H1 (cell line): ENCODE measurements at places on chromosomes 7 and 10.
A peak's percentile ranks its signal among the peaks of the same experiment; 100 is the strongest.

- H3K4me3 ChIP-seq: no peak overlapping the region
- H3K4me1 ChIP-seq: peaks cover 3% of the 10 kb centered on the region; the same call in 1 of the 2 replicates
- H3K36me3 ChIP-seq: no peaks in the 10 kb centered on the region
- H3K27me3 ChIP-seq: peaks cover 5% of the 10 kb centered on the region
- peak; percentile 89 for DNase-seq
Observed at GRCh38 chr10:33330543-33331378, 3.7 kb downstream of the NRP1 start.

- DNase-seq: no peak
- no peaks in the 10 kb centered on the region for H3K27me3 ChIP-seq
- no peaks in the 10 kb centered on the region for H3K4me1 ChIP-seq
- H3K4me3 ChIP-seq: no peak overlapping the region
- H3K36me3 ChIP-seq: no peaks in the 10 kb centered on the region
Observed at GRCh38 chr7:26912933-26913536, 48.6 kb upstream of the SKAP2 start.

GRCh38 chr7:134946260-134946659, 40.0 kb upstream of the AGBL3 start:
- peaks cover 3% of the 10 kb centered on the region; the same call in 1 of the 2 replicates for H3K36me3 ChIP-seq
- DNase-seq: no peak
- H3K4me1 ChIP-seq: no peaks in the 10 kb centered on the region
- H3K27me3 ChIP-seq: peaks cover 1% of the 10 kb centered on the region

DNA sequence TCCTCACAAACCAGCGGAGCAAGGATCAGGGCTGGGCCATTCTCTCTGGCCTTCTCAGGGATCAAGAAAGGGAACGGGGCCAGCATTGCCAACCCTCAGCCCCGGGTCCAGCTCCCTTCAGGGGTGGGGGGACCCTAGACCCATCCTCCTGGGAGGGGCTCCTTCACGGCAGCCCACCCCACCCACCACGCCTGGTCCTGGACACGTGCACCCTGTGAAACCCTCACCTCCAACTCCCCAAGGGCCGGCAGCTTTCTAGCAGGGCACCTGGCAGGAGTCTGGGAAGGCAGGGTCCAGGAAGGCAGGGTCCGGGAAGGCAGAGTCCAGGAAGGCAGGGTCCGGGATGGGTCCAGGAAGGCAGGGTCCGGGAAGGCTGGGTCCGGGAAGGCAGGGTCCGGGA, 46.6 kb upstream of the ADGRA1 start:
- no peak overlapping the region for H3K27ac ChIP-seq
- H3K36me3 ChIP-seq: no peaks in the 10 kb centered on the region
- no peak overlapping the region for H3K4me3 ChIP-seq
- no peaks in the 10 kb centered on the region for H3K27me3 ChIP-seq
- no peak for DNase-seq

- peaks cover 12% of the 10 kb centered on the region for H3K4me1 ChIP-seq
- peaks cover 29% of the 10 kb centered on the region for H3K27me3 ChIP-seq
- no peak for DNase-seq
- no peak overlapping the region for H3K27ac ChIP-seq
- no peaks in the 10 kb centered on the region; the same call in 1 of the 2 replicates for H3K36me3 ChIP-seq
Observed at GRCh38 chr7:44103566-44103922, 601 bp upstream of the AEBP1 start.

- H3K4me3 ChIP-seq: no peak overlapping the region
- no peak overlapping the region for H3K27ac ChIP-seq
- no peaks in the 10 kb centered on the region for H3K4me1 ChIP-seq
- H3K27me3 ChIP-seq: no peaks in the 10 kb centered on the region
Observed at GRCh38 chr10:26494018-26494417, 55.9 kb downstream of the APBB1IP start.

DNA sequence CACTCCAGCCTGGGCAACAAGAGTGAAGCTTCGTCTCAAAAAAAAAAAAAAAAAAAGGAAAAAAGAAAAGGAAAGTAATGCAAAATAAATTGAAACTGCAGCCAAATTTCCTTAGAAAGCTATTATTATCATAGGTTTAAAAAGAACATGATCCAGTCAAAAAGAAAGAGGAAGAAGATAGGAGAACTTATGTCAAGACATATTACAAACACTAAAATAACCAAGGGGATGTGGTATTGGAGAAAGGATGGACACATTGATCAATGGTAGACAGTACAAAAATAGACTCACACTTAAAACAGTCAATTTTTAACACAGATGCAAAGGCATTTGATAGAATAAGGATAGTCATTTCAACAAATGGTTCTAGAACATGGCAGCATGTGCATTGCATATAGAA, 27.3 kb upstream of the PFKP start:
- no peaks in the 10 kb centered on the region for H3K36me3 ChIP-seq
- no peak for DNase-seq
- H3K4me1 ChIP-seq: peaks cover under 1% of the 10 kb centered on the region; the same call in 1 of the 2 replicates
- H3K27me3 ChIP-seq: no peaks in the 10 kb centered on the region

DNA sequence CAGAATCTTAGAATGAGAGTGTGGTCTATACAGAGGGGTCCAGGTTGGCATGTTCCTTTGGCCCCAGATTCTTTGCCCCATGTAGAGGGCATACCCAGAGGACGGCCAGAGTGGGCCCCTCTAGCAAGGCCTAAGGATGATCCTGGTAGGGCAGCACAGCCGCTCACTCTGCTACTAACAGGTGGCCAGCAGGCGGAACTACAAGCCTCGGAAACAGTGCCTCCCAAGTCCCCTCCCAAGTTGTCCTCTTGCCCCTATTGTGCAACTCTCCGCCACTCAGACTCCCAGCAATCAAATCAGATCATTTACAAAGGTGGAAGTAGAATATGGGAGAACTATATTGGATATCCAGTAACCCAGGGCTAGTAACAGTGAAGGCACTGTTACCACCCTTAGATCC, 107.4 kb downstream of the STRA8 start:
- no peaks in the 10 kb centered on the region for H3K4me1 ChIP-seq
- no peaks in the 10 kb centered on the region for H3K36me3 ChIP-seq
- H3K4me3 ChIP-seq: no peak overlapping the region

- no peaks in the 10 kb centered on the region for H3K4me1 ChIP-seq
- DNase-seq: no peak
- no peaks in the 10 kb centered on the region for H3K36me3 ChIP-seq
- no peak overlapping the region for H3K4me3 ChIP-seq
- H3K27me3 ChIP-seq: no peaks in the 10 kb centered on the region
Observed at GRCh38 chr10:132355297-132355696, 23.3 kb downstream of the LRRC27 start.

- H3K27me3 ChIP-seq: no peaks in the 10 kb centered on the region
- H3K27ac ChIP-seq: no peak overlapping the region
- H3K4me3 ChIP-seq: no peak overlapping the region
- H3K4me1 ChIP-seq: no peaks in the 10 kb centered on the region
Observed at GRCh38 chr7:20597339-20597738, 18.1 kb upstream of the ABCB5 start.

DNA sequence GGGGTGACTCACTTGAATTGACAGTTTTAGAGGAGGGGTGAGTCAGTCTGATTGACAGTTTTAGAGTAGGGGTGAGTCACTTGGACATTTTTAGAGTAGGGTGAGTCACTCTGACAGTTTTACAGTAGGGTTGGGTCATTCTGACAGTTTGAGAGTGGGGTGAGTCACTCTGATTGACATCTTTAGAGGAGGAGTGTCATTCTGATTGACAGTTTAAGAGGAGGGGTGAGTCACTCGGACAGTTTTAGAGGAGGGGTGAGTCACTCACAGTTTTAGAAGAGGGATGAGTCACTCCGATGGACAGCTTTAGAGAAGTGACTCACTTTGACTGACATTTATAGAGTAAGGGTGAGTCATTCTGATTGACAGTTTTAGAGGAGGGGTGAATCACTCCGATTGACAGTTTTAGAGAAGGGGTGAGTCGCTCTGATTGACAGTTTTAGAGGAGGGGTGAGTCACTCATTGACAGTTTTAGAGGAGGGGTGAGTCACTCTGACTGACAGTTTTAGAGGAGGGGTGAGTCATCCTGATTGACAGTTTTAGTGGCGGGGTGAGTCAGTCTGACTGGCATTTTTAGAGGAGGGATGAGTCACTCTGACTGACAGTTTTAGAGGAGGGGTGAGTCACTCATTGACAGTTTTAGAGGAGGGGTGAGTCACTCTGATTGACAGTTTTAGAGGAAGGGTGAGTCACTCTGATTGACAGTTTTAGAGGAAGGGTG, 595.9 kb downstream of the DNAJB6 start:
- H3K36me3 ChIP-seq: no peaks in the 10 kb centered on the region
- H3K4me1 ChIP-seq: peaks cover 4% of the 10 kb centered on the region
- no peak for DNase-seq
- no peak overlapping the region for H3K27ac ChIP-seq
- H3K4me3 ChIP-seq: no peak overlapping the region

GRCh38 chr10:42940487-42941294, 136.2 kb upstream of the RET start:
- H3K27me3 ChIP-seq: no peaks in the 10 kb centered on the region
- H3K27ac ChIP-seq: no peak overlapping the region
- no peak for DNase-seq
- H3K4me3 ChIP-seq: no peak overlapping the region
- no peaks in the 10 kb centered on the region for H3K4me1 ChIP-seq

- no peak for DNase-seq
- no peaks in the 10 kb centered on the region for H3K36me3 ChIP-seq
- no peak overlapping the region for H3K27ac ChIP-seq
- no peak overlapping the region for H3K4me3 ChIP-seq
- no peaks in the 10 kb centered on the region for H3K27me3 ChIP-seq
Observed at GRCh38 chr10:132697578-132698200, 88.3 kb downstream of the NKX6-2 start.

DNA sequence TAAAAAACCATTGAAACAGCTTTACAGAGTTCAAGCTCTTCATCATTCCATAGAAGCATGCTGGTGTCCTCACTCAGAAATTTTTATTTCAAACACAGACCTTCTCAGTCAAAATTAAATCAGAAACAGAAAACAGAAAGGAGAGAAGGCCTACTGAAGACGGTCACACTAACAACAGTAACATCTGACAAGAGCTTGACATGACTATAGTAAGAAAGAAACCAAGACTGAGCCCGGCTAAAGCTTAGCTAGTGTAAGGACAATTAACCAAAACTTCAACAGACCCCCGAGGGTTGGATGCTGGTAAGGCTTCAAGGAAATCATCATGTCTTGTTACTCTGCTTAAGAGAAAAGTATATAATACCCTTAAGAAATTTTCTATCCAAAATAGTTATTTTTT, 38.6 kb downstream of the MTPN start:
- H3K27me3 ChIP-seq: no peaks in the 10 kb centered on the region
- DNase-seq: no peak
- H3K4me3 ChIP-seq: no peak overlapping the region
- peaks cover 7% of the 10 kb centered on the region; the same call in 1 of the 2 replicates for H3K4me1 ChIP-seq
- H3K36me3 ChIP-seq: no peaks in the 10 kb centered on the region

GRCh38 chr10:125838802-125839575, 15.6 kb downstream of the BCCIP start:
- no peaks in the 10 kb centered on the region for H3K4me1 ChIP-seq
- H3K4me3 ChIP-seq: no peak overlapping the region
- DNase-seq: no peak
- peaks cover 34% of the 10 kb centered on the region for H3K36me3 ChIP-seq
- no peak overlapping the region for H3K27ac ChIP-seq
- H3K27me3 ChIP-seq: no peaks in the 10 kb centered on the region

- H3K4me3 ChIP-seq: no peak overlapping the region
- no peaks in the 10 kb centered on the region for H3K27me3 ChIP-seq
- no peaks in the 10 kb centered on the region for H3K4me1 ChIP-seq
- no peak overlapping the region for H3K27ac ChIP-seq
Observed at GRCh38 chr7:77247206-77247850, 47.7 kb upstream of the FGL2 start.

DNA sequence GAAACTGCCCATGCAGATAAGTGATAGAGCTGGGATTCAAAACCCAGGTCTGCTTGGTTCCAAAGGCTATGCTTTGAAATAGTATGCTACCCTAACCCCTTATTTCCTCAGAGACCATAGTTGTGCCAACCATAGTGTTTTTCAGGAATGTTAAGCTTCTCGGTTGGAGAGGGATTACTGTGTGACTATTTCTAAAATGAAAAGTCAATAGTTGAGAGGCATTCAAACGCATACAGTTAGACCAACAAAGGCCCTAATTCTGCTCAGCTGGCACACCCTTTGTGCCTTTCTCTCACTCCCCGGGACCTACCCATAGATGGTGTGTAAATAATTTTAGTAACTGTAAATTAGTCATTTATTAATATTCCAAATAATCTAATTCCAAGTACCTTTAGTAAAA, 64.6 kb upstream of the RNF148 start:
- H3K27me3 ChIP-seq: no peaks in the 10 kb centered on the region
- DNase-seq: no peak
- H3K4me3 ChIP-seq: no peak overlapping the region
- no peak overlapping the region for H3K27ac ChIP-seq
- peaks cover 4% of the 10 kb centered on the region; the same call in 1 of the 2 replicates for H3K4me1 ChIP-seq
- H3K36me3 ChIP-seq: no peaks in the 10 kb centered on the region

GRCh38 chr7:88610942-88611341, 148.6 kb upstream of the ZNF804B start:
- DNase-seq: no peak
- no peaks in the 10 kb centered on the region for H3K4me1 ChIP-seq
- H3K36me3 ChIP-seq: no peaks in the 10 kb centered on the region
- no peaks in the 10 kb centered on the region for H3K27me3 ChIP-seq
- H3K4me3 ChIP-seq: no peak overlapping the region

DNA sequence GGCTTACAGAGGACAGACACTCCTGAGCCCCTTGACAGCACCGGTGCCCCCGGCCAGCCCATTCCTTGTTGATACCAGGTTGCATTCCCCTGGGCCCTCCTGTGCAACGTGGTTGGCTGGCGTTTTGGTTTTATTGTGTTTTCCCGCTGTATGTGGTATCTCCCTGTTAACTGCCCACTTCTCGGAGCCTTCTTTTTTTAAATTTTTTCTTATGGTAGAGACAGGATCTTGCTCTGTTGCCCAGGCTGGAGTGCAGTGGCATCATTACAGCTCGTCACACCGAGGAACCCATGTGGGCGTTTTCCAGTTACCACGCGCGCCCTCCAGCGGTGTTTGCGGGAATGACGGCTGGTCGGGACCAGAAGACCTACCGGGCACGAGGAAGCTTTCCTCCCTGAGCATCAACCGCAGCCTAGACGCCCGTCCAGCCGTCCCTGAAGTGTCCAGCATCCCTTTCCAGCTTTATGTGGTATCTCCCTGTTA, 16.9 kb upstream of the ZFAND2A start:
- no peak overlapping the region for H3K27ac ChIP-seq
- H3K4me1 ChIP-seq: no peaks in the 10 kb centered on the region; the same call in 1 of the 2 replicates
- no peak overlapping the region for H3K4me3 ChIP-seq
- H3K27me3 ChIP-seq: no peaks in the 10 kb centered on the region; the same call in 1 of the 2 replicates

DNA sequence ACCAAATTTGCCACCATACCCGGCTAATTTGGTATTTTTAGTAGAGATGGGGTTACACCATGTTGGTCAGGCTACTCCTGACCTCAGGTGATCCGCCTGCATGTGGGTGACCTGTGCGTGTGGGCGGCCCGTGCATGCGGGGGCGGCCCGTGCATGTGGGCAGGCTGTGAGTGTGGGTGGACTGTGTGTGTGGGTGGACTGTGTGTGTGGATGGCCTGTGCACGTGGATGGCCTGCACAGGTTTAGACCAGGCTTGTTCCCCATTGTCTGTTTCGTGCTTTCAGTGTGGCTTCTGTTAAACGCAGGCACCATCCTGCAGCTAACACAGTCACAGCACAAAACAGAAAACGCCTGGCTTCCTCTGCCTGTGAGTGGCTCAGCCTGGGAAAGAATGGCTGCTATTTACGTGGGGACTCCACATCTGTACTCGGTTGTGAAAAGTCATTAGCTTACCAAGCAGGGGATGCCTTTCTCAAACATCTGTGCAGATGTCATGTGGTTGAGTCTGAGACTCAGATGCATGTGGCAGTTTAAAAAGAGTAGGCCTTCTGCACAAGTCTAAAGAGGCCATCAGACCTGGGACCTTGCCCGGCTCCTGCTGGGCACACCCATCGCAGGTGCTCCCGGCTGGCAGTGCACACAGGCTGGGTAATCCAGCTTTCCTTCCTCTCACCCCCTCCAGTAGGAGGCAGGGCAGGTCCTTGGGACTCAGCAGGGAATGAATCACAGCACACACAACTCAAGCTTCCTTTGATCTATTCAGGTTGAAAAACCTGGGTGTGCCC, 91.6 kb downstream of the COBL start:
- no peaks in the 10 kb centered on the region for H3K27me3 ChIP-seq
- no peak overlapping the region for H3K4me3 ChIP-seq
- peak; percentile 31 for DNase-seq
- no peaks in the 10 kb centered on the region for H3K36me3 ChIP-seq
